SW480 (cell line): ENCODE measurements at places on chromosomes 11 and 22.

- DNase-seq = no peak
These were observed 686.9 kb downstream of the FAM181B start for GRCh38 chr11:82046778-82047177.

- no peak for DNase-seq
These were observed 73.2 kb downstream of the KIAA1671 start for GRCh38 chr22:25025491-25026400.

- no peak for DNase-seq
These were observed 48.5 kb upstream of the MN1 start for GRCh38 chr22:27850000-27850521.

GRCh38 chr11:1039481-1040427 is 3.2 kb upstream of the MUC6 start:
- no peak for DNase-seq

GRCh38 chr11:32899438-32899837 is 6.8 kb downstream of the QSER1 start:
- DNase-seq = no peak

DNA sequence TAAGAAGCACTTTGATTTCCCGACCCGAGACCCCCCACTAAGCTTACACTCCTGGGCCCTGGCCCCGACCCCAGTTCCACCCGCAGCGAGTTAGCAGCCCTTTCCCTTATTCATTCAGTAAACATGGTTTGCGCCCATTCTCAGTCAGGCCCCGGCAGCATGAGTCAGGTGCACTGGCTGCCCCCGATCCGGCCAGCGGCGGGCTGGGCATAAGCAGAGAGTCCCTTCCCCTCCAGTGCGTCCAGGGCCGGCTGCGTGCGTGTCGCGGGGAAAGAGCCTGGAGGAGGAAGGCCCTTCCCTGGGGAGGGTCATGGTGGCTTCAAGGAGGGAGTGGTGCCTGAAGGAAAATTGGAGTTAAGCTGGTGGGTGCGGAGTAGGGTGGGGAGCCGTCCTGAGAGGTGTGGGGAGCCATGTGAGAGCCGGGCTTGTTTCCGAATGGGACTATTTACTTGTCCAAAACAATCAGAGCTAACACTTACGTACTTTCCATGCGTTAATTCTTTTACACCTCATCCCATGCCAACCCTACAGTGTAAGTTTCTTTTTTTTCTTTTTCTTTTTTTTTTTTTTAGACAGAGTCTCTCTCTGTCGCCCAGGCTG is 657 bp downstream of the IGHMBP2 start:
- peak; percentile 20 for DNase-seq

DNA sequence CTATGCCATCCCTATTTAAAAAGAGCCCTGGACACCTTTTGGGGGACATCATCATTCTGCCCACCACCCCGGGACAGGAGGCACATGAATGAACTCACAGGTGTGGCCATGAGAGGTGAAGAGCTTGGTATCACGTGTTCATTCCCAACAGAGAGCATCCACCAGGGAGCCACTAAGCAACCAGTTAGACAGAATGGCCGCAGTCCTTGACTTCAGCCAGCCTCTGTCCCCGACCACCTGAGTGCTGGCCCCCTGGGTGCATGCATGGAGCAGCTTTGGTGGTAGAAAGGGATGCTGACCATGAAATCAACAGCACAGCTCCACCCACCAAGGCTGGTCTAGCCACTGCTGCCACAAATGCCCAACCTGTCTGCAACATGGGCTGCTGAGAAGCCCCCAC is 31.1 kb upstream of the CD81 start:
- no peak for DNase-seq

- DNase-seq = no peak
These were observed 168.8 kb downstream of the C11orf87 start for GRCh38 chr11:109590782-109591181.

GRCh38 chr22:27270818-27271510 is 530.6 kb downstream of the MN1 start:
- no peak for DNase-seq

DNA sequence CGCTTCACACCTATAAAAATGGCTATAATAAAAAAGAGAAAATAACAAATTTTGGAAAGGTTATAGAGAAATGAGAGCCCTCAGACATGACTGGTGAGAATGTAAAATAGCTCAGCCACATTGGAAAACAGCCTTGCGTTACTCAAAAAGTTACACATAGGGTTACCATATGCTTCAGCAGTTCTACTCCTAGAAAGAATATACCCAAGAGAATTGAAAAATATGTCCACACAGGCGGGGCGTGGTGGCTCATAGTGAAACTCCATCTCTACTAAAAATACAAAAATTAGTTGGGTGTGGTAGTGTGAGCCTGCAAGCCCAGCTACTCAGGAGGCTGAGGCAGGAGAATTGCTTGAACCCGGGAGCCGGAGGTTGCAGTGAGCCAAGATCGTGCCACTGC is 7.6 kb upstream of the JHY start:
- DNase-seq = no peak

DNA sequence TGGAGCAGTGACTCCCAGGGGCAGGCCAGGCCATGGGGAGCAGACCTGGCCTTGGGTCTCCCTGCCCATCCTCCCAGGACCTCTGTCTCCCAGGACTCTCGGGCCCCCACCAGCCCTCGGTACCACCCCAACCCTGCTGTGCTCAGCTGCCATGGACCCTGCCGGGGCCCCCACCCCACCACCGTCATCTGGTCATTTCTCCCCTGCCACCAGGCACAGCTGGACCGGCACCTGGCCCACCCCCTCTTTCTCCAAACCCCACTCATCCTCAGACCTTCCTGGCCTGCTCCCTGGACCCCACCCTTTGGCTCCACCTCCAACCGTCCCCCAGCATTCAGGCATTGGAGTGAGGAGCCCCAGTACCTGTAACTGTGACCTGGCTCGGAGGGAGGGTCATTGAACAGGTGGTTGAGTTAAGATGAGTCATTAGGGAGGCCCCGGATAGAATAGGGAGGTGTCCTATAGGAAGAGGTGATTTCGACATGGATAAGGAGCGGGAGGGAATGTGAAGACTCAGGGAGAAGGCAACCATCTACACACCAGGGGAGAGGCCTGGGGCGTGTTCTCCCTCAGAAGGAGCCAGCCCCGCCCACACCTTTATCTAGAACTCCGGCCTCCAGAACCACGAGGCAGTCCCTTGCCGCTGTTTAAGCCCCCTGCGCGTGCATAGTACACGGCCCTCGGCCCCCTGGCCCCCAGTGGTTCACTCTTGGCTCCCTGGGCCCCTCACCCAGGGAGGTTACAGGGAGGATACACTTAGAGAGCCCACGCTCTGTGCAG is 1395.9 kb downstream of the BRD1 start:
- DNase-seq = peak; percentile 46

- DNase-seq = no peak
These were observed 162.5 kb downstream of the CEP164 start for GRCh38 chr11:117489999-117490679.
